ENCODE measurements at places on chromosomes 6 and 20.

GRCh38 chr6:108585359-108585758 lies 24.6 kb downstream of the FOXO3 start:
- no peak for DNase-seq

GRCh38 chr20:61127311-61128039 lies 124.6 kb upstream of the CDH4 start:
- DNase-seq: no peak

DNA sequence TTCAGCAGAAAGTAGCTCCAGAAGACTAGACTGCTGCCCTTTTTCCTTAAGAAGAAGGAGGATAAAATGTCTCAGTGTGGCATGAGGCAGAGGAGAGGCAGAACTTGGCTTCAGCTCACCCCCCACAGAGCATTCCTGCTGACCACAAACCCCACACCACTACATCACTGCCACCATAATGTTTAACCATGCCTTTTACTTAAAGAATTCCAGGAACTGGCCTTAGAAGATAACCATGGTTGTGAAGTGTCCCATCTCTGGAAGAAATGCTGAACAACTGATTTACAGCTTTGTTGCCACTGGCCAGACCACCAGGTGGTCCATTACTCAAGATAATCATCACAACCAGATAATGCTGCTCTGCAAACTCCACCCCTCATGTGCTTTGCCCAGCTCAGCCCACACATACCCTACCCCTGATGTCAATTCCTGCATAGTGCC lies 154.1 kb downstream of the CD24 start:
- no peak for DNase-seq

- no peak for DNase-seq
Measured at GRCh38 chr6:2450546-2450945, 205.1 kb upstream of the GMDS start.

DNA sequence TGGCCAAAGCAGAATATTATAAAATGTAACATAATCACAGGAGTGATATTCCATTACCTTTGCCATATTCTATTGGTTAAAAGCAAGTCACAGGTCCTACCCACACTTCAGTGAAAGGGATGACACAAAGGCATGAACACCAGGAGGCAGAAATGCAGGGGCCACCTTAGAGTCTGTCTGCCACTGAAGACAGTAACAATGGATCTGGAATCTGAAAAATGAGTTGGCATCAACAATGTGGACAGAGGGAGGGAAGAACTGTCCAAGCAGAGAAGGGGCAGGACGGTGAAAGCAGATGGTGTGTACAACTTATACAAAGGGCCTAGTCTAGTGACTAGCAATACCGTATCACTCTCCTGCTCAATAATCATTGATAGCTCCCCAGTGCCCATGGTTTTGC lies 6.6 kb upstream of the LPIN3 start:
- DNase-seq: no peak

DNA sequence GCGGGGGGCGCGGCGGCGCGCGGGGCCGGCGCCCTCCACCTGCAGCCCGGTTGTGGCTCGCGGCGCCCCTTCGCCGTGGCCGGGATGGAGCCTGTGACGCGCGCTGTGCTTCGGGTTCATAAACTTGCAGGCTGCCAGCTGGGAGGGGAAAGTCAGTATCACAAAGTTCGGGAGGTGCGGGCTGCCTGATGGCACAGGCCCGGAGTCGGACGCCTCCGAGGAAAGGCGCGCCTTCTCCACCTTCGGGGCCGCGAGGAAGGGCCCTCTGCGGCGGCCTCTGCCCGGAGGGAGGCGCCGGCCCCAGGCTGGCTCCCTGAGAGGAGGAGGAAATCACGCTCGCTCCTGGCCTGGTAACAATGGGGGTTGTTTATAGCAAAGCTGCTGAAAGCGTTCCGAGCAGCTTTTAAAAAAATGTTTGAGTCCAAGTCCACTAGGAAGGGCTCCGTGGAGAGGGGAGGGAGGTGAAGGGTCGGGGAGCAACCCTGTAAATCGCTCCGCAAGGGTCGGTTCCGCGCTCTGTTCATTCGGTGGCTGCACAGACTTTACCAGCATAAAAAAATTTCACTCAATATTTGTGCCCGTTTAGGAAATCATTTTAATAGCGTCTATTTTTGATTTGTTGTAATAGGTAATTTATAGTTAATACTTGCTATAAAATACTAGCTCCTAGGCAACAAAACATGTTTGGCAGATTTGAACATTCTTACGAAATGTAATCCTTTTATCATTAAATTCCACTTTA lies 1.0 kb downstream of the AFDN start:
- DNase-seq: peak; percentile 33

Measured in suppressor macrophage treated with lipopolysaccharide for 4 hours (primary cell).